H4 (cell line): ENCODE measurements at places on chromosomes 11 and 22. TPM values are rescaled to one million over a fixed set of nuclear protein-coding genes. Genes with fewer than 3 reads are reported as not detected.

- no peak for DNase-seq
Observed at GRCh38 chr22:23067023-23067650, 3.2 kb upstream of the GNAZ start.

DNA sequence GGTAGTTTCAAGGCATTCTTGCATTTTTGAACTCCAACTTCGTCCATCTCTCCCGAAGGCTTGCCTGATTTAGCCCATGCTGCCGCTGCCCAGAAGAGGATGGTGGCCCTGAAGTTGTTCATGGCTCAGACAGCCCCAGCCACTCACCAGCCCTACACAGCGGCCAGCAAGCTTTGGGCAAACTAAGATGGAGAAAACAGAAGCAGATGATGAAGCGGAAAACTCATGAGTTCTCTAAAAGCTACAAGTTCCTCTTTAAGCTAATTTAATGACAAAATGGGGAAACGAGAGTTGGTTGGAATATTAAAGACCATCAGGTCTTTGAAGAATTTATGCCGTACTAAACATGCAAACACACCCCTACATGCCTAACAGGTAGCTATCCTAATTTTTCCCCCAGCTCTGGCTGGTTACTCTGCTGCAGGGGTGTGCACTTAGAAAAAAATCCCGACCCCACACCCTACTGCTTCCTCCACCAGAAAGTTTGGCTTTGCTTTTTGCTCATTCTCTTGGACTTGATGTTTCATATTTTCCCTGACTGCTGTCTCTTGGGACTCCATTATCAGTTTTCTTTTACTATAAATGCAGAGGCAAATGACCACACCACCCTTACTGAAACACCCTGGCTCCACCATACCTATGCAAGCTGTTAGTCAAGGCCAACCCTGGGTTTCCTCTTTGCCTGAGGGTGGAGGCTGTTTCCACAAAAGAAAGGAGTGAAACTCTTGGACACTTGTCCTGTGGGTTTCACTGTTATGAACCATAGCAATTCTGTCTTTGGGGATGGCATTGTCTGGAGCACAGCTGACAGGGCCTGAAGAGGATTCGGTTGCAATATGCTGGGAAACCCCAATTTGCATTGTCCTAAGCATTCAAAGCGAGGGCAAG, at the start of gene MPEG1:
Gene MPEG1 (minus strand): TSS at position 184 of the 888 bp plus-strand sequence. CDS start 62 bp downstream, at position 122.
- no peak for DNase-seq

DNA sequence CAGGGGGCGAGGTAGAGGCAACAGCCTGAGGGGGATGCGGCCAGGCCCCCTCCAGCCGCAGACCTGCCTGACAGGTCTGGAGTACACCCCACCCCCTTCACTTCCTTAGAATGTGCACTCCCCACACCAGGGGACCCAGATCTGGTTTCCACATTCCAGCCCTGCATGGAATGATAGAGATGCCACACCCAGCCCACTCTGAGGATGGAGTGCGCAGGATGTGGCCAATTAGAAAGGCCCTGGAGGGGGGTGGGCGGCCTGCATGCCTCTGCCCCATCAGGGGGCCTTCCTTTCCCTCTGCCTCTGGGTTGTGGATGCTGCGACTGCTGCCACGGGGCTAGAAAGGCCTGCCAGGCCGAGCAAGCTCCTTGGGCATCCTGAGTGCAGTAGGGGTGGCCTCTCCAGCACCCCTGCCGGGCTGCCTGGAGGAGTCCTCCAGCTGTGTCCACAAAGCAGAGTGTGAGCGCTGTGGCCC, 28.2 kb upstream of the MGAT3 start:
- peak; percentile 30 for DNase-seq

- DNase-seq, result peak; percentile 48
Observed at GRCh38 chr11:117634756-117635603, 162.0 kb downstream of the DSCAML1 start.

DNA sequence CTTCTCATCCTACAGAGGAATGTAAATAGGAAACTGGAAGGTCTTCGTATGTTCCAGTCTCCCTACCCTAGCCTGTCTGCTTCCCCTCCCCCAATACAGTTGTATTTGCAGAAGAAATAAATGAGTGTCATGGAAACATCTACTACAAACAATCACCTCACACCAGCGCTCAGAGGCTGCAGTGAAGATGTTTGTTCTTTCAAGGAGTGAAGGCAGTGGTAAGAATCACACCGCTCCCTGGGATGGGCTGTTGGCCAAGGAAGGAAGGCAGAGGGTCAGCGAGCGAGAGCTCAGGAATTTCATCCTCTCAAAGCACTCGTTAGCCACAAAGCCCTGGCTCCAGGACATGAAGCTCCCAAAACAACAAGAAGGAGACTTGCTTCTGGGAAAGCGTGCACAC, 1.1 kb upstream of the IGSF9B start:
- DNase-seq, result no peak

- DNase-seq, result no peak
Observed at GRCh38 chr22:20624161-20624616, 116.8 kb downstream of the MED15 start.

- no peak for DNase-seq
Observed at GRCh38 chr11:78344094-78344493, 73.5 kb downstream of the GAB2 start.

- no peak for DNase-seq
Observed at GRCh38 chr11:61287338-61287977, 7.7 kb downstream of the VWCE start.

DNA sequence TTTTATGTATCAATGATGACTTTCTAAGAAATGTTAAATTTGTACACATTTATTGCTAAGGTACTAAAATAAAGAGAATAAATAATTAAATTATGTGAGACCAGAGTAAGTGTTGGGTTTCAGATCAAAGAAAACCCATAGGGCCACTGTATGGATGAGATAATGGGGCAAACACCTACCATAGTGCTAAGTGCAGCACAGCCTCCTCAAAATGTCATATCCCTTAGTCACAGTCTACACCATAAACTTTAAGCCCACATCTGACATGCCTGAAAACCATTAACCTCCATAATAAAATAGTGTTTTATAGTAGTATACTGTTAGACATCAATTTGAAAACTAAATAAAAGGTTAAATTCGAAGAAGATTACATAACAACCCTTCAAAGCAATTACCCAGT, 37.5 kb downstream of the SESN3 start:
- DNase-seq, result no peak

DNA sequence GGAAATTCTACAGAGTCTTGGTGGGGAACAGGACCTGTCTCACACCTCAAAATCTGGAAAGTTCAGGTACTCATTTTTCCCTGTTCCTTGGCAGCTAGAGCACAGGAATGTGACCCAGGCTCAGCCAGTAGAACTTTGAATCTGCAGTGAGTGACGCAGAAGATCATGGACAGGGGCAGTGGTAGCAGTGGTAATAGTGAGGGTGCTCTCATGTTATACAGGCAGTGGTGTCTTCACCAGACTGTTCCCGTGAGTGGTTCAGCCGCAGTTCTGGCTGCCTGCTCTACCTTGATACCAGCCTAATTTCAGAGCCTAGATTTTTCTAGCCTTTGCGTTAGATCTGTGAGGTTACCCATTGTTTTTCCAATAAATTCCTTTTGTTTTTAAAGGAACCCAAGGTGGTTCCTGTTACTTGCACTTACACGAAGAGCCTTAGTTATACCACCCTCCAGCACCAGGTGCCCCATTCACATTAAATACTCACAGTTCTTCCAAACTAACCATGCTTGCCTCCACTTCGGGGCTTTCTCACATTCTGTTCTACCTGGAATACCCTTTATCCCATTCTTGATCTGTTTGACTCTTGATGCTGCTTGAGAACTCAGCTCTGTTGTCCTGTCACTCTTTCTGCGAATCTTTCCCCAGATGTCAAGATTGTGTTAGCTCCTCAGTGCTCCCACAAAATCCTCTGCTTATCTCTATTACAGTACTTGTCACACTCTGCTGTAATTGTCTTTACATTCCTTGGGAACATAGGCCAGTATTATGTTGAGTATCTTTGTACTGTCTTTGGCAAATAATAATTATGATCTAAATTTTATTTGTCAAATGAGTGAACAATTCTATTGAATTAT, 47.8 kb downstream of the SWAP70 start:
- DNase-seq, result no peak

Gene DUSP8
- 0.45 and 3.2 TPM in 2 replicates for total RNA-seq

DNA sequence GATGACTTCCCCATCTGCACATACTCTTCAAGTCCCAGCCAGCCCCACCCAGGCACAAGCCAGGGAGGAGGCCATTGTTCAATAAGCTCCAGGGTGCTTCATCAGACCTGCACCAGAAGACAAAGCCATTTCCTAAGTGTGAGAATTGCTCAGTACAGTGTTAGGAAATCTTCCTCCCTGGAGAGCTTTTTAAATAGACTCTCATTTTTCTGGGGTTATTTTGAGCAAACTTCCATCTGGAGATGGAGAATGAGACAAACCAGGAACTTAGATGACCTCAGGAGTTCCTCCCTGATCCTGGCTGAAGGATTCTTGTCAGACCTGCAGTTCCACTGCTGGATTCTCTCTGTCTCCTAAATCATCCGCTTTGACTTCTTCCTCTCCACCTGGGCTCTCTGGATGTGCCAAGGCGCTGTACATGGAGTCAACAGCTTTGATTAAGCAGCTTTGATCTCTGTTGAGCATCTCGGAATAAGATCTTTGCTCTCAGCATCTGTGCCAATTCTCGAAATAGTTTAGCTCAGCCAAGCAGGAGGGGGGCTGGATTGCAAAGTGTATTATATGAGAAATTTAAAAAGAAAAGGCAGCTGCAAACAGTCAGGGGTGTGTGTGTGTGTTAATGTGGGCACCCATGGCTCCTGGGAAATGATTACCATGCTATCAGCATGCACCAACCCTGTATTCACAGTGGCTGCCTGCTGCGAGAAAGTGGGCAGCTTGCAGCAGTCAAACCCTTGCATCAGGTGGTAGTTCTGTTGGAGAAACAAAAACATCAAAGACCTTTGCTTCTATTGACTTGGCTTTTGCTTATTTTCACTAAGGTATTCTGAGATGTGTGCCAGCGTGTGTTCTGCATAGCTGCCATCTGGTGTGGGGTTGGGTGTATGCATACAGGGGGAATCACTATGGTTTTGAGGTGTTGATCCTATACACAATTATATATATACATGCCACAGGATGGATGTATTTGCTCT, 70.2 kb upstream of the NAV2 start:
- no peak for DNase-seq

DNA sequence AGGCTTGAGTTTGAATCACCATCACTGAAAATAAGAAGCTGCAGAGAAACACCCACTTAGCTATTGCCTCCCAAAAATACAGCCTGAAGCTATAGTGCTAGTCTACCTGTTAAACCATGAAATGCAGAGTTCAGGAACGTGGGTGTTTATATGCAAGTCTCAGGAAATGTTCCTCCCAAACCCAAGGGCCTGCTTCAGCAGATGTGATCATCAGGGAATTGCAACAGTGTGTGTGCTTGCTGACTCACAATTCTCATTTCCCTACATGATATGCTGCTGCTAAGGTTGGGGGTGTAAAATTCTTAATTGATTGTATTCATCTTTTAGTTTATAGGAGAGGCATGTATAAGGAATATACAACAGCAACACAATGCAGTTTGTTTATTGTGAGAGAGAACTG, 49.6 kb downstream of the NUP98 start:
- DNase-seq, result no peak

Gene SLC5A4
- 0.04 TPM in 1 of 2 replicates, not detected in the other for total RNA-seq

GRCh38 chr11:10325277-10326011, 20.6 kb downstream of the ADM start:
- no peak for DNase-seq

Gene SLC7A4
- total RNA-seq, result not detected in 2 replicates

GRCh38 chr11:59767225-59767611, 12.0 kb downstream of the STX3 start:
- no peak for DNase-seq

DNA sequence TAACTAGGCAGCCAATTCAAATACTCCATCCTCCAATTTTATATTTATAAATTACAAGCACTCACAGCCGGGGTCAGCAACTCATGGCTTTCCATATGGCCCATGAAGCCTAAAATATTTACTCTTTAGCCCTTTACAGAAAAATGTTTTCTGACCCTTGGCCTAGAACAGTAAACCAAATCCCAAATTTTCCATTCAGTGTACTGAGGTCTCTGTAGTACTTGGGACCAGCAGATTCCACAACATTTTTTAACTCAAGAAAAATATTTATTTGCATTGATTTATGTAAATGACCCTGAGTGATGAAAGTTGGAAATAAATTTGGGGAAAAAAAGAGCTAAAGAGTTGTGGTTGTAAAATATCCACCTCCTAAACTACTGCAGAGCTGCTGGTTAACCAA, 82.6 kb downstream of the SLC1A2 start:
- no peak for DNase-seq

Gene ABTB2
- 1.2 and 3.2 TPM in 2 replicates for total RNA-seq

Gene SCGB2A2
- total RNA-seq, result not detected in 2 replicates

Gene UBQLN3
- total RNA-seq, result not detected in 2 replicates

GRCh38 chr11:110065189-110065588, 28.0 kb upstream of the ZC3H12C start:
- DNase-seq, result no peak

GRCh38 chr11:15197696-15198095, 83.0 kb downstream of the INSC start:
- no peak for DNase-seq

- peak; percentile 2 for DNase-seq
Observed at GRCh38 chr11:2655016-2655719, 44.6 kb downstream of the KCNQ1OT1 start.

DNA sequence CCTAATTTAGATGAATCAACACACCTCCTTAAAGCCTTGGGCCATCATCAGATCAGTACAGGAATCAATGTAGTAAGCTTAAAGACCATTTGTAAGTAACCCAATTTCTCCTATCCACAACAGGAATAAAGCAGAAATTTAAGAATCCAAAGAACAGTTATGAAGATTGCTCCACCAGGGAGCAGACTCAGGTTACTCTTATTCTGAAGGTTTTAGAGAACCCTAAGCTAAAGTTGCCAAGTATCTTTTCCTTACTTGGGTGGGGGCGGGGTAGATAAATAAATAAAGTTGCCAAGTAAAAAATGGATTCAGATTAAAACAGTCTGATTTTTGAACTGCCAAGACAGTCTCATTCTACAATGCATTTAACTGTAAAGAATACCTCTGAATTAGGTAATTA, 18.1 kb downstream of the CKAP5 start:
- DNase-seq, result no peak

Gene CRYBB3
- not detected in 2 replicates for total RNA-seq

DNA sequence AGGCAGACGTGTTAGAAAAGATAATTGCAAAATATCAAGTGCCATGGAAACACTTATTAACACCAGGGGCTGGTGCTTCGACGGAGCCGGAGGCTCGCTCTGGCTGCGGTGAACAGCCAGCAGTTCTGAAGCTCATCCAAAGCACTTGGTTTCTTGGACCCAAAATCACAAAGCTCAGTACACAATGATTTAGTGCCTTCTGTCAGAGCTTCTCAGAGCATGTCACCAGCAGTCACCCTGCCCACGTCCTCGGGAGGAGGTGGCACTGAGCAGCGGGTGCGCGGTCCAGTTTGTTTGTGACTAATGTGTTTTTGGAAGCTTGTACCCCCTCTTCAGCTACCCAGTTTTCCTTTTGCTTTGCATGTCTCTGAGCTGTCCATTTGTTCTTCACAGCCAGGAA, 58.7 kb upstream of the KIRREL3 start:
- DNase-seq, result no peak

GRCh38 chr11:8717876-8718753, 35.5 kb downstream of the RPL27A start:
- peak; percentile 98 for DNase-seq
